ENCODE measurements at places on chromosomes 11 and 22.

DNA sequence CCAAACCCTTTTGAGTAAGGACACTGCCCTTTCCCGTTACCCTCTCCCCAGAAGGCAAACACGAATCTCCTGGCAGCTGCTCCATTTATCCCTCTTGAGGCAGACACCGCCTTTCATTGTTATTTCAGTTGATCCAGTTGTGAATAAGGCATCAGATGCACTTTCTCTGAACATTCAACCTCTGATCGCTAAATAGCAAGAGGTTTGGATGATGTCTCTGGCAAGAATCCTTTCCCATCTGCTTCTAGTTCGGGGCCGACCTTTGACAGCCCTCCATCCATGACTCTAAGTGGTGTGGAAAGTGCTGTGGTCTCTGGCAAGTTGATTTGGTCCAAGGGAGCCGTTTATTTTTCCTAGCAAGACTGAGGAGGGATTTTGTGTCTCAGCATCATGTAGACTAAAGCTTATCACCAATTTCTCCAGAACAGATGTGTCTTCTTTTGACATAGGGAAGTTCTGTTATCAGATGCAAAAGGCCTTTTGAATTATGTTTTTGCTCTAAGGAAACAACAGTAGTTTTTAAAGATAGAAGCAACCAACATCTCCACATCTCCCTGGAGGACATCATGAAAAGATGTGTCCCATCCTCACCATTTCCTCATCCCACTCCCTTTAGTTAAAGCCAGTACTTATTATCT lies 123.6 kb downstream of the CCDC34 start:
- no peak for DNase-seq

- no peak for DNase-seq
Measured at GRCh38 chr11:109677876-109678275, 255.9 kb downstream of the C11orf87 start.

GRCh38 chr22:39625569-39626537 lies 55.3 kb downstream of the CACNA1I start:
- no peak for DNase-seq

GRCh38 chr11:122750049-122750448 lies 88.3 kb upstream of the CRTAM start:
- DNase-seq = no peak

- no peak for DNase-seq
Measured at GRCh38 chr11:122981388-122982264, at the start of gene BSX. BSX (minus strand) TSS chr11:122981834; CDS start chr11:122981671, 163 bp downstream.

GRCh38 chr22:35150183-35151107 lies 84.5 kb downstream of the ISX start:
- no peak for DNase-seq

DNA sequence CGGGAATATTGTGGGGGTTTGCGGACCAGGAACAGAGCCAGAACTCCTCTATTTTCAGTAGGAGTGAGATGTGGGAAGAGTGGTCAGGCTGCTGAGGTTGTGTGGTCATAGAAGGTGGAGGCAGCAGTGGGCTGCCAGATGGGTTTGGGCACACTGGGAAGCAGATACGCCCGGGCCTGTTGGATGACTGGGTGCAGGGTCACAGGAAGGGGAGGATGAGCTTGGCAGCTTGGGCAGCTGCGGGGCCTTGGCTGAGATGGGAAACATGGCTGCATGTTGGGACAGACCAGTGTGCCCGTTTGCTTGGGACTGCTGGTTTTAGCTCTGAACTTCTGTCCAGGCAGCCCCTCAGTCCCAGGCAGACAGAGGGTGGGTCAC lies 11.4 kb downstream of the SHANK3 start:
- DNase-seq = no peak

DNA sequence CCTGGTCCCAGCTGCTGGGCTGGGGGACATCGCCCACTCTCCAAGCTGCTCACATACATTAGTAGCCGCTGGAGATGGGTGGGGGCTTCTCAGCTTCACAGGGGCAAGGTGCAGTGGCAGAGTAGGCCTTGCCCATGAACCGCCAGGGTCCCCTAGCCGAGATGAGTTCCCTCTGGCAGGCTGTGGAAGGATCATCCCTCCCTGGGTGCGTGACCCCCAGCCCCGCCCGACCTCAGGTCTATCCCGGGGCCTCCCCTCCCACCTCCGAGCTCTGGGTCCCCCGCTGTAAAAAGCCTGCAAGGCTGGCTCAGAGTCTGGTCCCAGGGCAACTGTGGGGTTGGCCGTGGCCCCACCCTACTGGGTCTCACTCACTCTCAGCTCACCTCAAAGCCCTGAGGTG lies 15.3 kb upstream of the TPCN2 start:
- DNase-seq = no peak

DNA sequence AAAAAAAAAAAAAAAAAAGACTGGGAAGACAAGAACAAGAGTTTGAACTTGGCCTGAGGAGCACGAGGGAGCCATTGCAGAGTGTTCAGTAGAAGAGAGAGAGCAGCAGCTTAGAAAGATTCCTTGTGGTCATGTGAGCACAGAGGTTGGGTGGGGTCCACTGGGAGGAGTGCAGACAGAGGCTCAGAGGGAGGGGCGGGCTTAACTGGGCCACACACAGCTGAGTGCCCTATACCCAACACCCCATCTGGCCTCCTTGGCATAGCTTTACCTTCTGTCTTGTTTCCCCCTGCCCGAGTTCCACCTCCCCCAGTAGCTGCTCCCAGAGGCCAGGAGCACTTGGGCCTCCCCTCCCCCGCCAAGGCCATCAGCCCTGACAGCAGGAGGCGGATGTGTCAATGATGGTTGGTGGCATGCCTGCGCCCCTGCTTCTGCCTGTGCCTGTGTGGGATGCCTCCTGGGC lies 12.1 kb downstream of the C11orf86 start:
- DNase-seq = no peak

DNA sequence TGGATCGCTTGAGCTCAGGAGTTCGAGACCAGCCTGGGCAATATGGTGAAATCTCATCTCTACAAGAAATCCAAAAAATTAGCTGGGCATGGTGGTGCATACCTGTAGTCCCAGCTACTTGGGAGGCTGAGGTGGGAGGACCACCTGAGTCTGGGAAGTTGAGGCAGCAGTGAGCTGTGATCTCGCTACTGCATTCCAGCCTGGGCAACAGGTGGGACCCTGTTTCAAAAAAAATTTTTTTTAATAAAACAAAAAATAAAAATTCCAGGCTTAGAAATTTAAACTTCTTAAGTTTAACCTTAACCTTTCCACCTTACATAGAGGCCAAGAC lies 21.2 kb downstream of the CLMP start:
- no peak for DNase-seq

DNA sequence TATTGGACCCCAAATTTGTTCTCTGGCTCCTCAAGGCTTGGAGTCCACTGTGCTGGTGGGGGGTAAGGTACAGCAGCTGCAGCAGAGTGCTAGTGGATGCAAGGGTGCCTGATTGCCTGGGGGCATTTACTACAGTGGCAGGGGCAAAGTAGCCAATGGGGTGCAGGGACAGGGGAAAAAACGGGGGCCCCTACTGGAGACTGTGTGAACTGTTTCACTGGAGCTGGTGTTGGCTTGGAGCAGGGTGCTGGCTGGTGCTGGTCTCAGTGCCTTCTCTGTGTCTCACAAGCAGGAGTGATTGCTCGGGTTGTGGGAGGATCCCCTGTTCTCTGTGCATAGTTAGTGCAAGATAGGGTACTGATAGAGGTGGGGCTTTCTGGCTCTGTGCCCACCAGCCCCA lies 935.9 kb downstream of the JRKL start:
- DNase-seq = no peak

GRCh38 chr11:16797776-16798175 lies 59.3 kb downstream of the C11orf58 start:
- DNase-seq = no peak

DNA sequence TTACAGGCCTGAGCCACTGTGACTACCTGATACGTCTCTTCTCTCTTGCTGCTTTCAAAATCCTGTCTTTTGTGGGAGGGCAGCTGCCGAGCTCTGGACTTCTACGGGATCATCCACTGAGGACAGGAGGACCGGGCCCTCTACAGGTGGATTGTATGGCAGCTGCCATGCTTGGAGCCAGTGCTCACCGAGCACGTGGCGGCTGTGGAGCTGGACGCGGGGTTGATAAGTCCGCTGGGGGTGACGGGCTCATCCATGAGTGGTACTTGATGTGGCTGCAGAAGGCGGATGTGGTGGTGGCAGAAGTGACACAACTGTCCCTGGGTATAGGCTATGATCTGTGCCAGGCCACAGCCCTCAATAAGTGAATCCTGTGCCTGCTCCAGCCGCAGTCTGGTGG lies 1.8 kb upstream of the CYP2D6 start:
- no peak for DNase-seq

- DNase-seq = no peak
Measured at GRCh38 chr22:21590809-21591641, 23.5 kb downstream of the UBE2L3 start.

DNA sequence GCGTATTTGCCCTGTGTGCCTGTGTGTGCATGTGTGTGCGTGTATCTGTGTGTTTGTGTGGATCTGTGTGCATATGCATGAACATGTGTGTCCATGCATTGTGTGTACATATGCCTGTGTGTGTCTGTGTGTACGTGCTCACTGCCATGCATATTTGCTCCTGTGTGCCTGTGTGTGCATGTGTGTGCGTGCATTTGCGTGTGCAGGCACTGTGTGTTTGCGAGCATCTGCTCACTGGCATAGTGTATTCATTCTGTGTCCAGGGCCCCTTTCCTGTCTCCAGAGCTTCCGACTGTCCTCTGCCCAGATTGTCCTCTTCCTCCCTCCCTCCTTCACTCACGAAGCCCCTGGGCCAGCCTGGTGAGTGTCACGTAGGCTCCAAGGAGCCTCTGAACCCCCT lies 5.8 kb downstream of the EMID1 start:
- DNase-seq = no peak

DNA sequence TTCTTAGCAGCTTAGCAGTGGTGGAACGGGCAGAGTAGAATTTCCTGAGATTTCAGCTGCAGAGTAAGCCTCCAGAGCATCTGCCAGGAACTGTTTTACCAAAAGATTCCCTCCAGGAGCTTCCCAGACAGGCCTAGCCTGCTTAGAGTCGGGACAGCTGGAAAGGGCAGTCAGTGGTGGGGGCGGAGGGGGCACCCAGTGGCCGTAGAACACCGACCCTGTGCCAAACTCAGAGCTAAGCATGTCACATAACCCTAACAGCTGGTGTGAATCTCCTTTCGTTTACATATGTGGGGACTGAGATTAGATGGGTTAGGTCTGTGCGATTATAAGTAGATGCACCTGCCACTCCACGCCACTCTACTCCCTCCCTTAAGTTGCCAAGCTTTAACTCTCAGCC lies 80.0 kb upstream of the CRTAM start:
- DNase-seq = no peak

GRCh38 chr11:123585706-123586105 lies 68.7 kb downstream of the SCN3B start:
- DNase-seq = no peak

GRCh38 chr22:20563466-20563906 lies 56.1 kb downstream of the MED15 start:
- DNase-seq = no peak

- peak; percentile 53 for DNase-seq
Measured at GRCh38 chr22:20783844-20784723, 10.2 kb downstream of the SERPIND1 start.

- DNase-seq = no peak
Measured at GRCh38 chr11:34411791-34412190, 26.9 kb upstream of the CAT start.

GRCh38 chr11:117871160-117871559 lies 5.3 kb downstream of the FXYD6 start:
- DNase-seq = no peak

- no peak for DNase-seq
Measured at GRCh38 chr11:61963016-61963281, 4.5 kb downstream of the FTH1 start.

- no peak for DNase-seq
Measured at GRCh38 chr11:7520011-7520942, 6.5 kb downstream of the PPFIBP2 start.

- DNase-seq = no peak
Measured at GRCh38 chr11:13728076-13728475, 59.6 kb downstream of the FAR1 start.

- DNase-seq = no peak
Measured at GRCh38 chr11:66012371-66012945, 650 bp downstream of the CST6 start.

- DNase-seq = no peak
Measured at GRCh38 chr11:112300094-112300786, 39.6 kb upstream of the PLET1 start.

GRCh38 chr11:90318651-90319050 lies 95.8 kb upstream of the CHORDC1 start:
- no peak for DNase-seq

DNA sequence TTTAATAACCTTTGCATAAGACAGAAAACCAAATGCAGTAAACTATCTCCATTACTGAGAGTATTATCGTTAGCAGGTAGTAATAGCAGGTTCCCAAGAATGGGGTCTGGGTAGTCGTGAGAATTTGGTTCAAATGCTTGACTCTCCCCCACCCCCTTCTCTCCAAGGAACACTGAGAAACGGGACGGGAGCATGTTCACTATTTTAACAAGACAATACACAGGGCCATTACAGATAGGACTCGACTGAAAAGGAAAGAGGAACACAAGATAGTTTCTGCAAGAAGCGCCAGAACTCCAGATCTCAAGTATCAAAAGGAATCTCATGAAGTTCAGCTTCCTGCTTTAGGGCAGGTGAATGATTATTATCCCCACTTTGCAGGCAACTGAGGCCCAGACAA lies 27.0 kb downstream of the KMT5B start:
- no peak for DNase-seq

GRCh38 chr11:94910779-94911178 lies 62.6 kb downstream of the CWC15 start:
- DNase-seq = no peak

GRCh38 chr22:42920101-42920820 lies 63.2 kb upstream of the ARFGAP3 start:
- no peak for DNase-seq

GRCh38 chr11:12235553-12235946 lies 125.2 kb downstream of the MICAL2 start:
- DNase-seq = no peak

GRCh38 chr11:132822276-132822675 lies 710.0 kb downstream of the OPCML start:
- DNase-seq = no peak

- DNase-seq = no peak
Measured at GRCh38 chr11:70140711-70141485, 62.2 kb upstream of the FADD start.

DNA sequence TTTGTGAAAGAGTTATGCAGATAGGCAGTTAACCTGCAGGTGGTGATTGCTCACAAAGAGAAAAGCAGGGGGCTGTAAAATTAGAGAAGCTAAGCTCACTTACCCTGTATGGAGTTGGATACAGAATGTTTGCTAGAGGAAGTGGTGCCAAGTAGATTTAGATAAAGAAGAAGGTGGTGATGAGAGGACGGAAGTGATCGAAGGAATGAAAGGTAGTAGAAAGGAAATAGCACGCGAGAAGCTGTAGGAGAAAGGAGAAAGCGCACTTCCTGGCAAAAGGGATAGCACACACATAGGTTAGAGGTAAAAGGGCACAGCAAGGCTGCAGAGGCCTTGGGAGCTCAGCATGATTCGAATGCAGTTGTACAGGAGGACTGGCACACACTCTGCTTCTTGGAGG lies 87.3 kb upstream of the CTSC start:
- no peak for DNase-seq
